ENCODE measurements at places on chromosomes 16 and 17. TPM values are rescaled to one million over a fixed set of nuclear protein-coding genes. Genes with fewer than 3 reads are reported as not detected.
A peak's percentile ranks its signal among the peaks of the same experiment; 100 is the strongest.

DNA sequence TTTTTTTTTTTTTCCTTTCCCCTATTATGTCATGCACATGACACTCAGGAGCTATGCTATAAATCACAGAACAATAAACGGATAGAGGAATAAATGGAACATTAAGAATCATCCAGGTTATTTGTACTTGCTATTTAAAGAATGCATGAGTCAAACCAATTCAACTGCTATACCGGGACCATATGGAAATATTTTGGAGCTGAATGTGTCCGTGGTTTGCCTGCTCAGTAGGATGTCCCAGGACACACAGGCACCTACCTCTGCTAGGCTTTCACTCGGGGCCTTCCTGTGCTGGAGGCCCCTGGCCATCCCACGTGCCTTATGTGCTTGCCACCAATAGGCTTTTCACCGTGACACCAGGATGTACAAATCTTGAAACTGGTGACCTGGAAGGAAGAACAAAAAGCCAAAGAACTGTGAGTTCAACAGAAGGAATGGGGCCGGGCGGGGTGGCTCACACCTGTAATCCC is 15.3 kb upstream of the SEC14L1 start:
- peaks cover 34% of the 10 kb centered on the region for H3K4me1 ChIP-seq
- no peaks in the 10 kb centered on the region for H3K27me3 ChIP-seq
- H3K4me3 ChIP-seq: no peak overlapping the region
- H3K36me3 ChIP-seq: no peaks in the 10 kb centered on the region
- H3K27ac ChIP-seq: peak overlapping the region; percentile 84

DNA sequence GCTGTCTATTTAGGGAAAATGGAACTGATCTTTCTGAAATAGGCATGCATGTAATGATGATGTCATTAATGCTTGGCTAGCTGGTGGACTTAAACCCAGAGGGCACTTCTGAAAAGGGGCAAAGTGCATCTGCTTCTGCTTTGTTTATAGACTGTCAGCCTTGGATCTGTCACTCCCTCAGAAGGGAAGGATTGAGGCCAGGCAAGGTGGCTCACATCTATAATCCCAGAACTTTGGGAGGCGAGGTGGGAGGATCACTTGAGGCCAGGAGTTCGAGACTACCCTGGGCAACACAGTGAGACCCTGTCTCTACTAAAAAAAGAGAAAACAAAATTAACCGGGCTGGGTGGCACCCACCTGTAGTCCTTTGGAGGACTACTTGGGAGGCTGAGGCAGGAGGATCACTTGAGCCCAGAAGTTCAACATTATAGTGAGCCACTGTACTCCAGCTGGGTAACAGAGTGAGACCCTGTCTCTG is 185.5 kb downstream of the WWOX start:
- H3K27me3 ChIP-seq: no peaks in the 10 kb centered on the region
- DNase-seq: no peak
- H3K36me3 ChIP-seq: peaks cover 5% of the 10 kb centered on the region
- H3K4me3 ChIP-seq: no peak overlapping the region

DNA sequence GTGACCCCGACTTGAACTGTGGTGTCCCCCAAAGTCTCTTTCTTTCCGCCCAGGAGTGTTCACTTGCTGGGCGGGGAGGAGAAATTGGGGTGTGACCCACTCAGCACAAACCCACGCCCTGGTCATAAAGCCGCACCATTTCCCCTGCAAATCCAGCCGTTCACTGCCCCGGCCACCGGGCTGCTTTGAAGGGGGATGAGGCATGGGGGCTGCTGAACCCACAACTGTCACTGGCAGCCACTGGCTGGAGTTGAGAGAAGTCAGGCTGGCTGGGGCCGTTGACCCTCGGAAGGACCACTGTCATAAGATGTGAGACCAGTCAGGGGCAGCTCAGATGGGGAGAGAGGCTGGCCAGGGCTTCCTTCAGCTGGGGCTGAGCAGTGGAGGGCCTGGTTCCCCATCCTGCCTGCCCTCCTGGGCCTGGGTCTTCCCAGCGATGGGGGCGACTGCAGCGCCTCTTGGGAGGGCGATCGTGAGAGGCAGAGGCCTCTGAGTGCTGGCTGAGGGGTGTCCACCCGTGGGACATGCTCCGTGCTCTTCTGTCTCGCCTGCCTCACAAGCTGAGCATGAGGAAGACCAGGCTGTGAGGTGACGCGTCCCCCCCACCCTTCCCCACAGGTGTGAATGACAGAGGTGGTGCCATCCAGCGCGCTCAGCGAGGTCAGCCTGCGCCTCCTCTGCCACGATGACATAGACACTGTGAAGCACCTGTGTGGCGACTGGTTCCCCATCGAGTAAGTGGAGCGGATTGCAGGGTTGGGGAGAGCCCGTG is 19.5 kb downstream of the C16orf90 start:
- H3K27me3 ChIP-seq: no peaks in the 10 kb centered on the region
- H3K4me1 ChIP-seq: no peaks in the 10 kb centered on the region
- H3K36me3 ChIP-seq: peaks cover 18% of the 10 kb centered on the region
- no peak overlapping the region for H3K4me3 ChIP-seq

DNA sequence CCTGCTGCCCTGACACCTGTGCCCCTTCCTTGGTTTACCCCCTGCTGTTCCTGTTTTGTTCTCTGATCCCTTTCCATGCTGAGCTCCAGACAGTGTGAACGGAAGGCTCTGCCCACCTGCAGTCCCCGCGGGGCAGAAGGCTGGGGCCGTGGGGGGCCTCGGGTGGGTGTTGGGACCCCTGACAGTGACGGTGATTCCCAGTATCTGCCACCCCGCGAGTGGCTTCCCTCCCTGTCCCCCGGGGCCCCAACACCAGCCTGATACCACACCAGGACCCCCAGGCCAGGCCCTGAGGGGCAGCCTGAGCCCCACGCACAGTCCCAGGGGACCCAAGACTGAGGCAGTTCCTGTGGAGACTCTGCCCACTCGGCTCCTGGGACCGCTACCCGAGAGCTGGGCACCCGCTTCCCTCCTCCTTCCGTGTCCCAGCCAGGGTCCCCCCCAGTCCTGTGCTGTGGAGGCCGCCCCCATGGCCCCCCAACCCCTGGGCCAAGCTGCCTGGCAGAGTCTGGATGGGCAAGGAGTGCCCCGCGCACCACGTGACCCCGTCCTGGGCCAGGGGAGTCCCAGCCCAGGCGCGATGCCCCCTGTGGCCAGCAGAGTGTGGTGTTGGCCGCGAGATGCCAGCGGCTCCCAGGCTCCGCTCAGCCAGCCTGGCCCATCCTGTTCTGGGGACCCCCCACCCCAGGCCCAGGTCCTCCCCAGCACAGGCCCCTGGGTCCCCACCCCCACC is 10.0 kb upstream of the C1QTNF8 start:
- no peak overlapping the region for H3K4me3 ChIP-seq
- H3K27ac ChIP-seq: no peak overlapping the region
- peak; percentile 63 for DNase-seq
- H3K36me3 ChIP-seq: no peaks in the 10 kb centered on the region

The LDHD gene
- 0.30 TPM for total RNA-seq

- DNase-seq: no peak
- peaks cover 19% of the 10 kb centered on the region for H3K4me1 ChIP-seq
- H3K27me3 ChIP-seq: no peaks in the 10 kb centered on the region
- peak overlapping the region; percentile 65 for H3K4me3 ChIP-seq
- H3K36me3 ChIP-seq: peaks cover 23% of the 10 kb centered on the region
- no peak overlapping the region for H3K27ac ChIP-seq
Measured at GRCh38 chr17:1724869-1725641, 551 bp downstream of the WDR81 start.

DNA sequence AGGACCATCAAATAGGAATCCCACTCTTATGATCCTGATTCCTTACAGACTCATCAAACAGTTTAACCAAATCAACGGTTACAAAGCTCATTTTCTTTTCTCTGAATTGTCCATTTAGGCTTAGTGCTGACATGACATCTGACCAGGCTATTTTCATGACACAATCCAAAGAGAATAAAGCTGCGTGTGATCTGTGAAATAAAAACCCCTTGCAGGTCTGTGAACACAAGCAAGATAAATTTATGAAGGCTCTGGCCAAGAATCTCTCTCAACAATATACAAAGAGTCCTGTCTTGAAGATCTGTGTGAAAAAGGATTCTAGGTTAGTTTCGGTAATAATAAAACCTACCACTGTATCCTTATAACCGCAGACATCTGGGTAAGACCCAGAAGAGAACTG is 22.0 kb downstream of the COG1 start:
- no peak overlapping the region for H3K27ac ChIP-seq
- peaks cover 52% of the 10 kb centered on the region for H3K36me3 ChIP-seq
- no peaks in the 10 kb centered on the region for H3K27me3 ChIP-seq
- no peak overlapping the region for H3K4me3 ChIP-seq

DNA sequence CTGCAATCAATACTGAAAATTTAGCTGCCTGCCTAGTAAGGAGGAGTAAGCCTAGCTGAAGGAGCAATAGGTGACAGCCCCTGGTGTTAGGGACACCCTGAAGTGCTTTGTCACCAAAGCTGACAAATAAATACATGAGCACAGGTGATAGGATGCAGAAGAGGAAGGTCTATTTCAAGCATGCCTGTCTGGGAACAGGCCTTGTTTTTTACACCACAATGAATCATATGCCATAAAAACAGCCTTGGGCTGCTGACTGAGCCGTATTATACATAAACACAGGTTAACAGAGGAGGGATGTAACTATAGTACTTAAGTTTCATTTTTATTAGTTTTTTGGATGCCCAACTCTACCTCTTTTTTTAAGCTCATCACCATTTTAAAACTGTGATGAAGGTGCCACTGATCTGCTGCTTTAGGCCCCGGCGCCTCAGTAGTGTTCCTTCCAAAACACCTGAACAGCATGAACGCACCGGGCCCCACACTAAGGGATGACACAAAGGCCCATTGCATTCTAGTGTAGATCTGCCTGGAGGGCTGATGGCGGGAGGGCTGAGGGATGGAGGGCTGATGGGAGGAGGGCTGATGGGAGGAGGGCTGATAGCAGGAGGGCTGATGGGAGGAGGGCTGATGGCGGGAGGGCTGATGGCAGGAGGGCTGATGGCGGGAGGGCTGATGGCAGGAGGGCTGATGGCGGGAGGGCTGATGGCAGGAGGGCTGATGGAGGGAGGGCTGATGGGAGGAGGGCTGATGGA is 150.3 kb downstream of the AATF start:
- no peaks in the 10 kb centered on the region for H3K27me3 ChIP-seq
- no peak for DNase-seq
- H3K27ac ChIP-seq: no peak overlapping the region
- H3K36me3 ChIP-seq: peaks cover 75% of the 10 kb centered on the region
- no peak overlapping the region for H3K4me3 ChIP-seq

The SLC13A2 gene
- total RNA-seq: not detected

- DNase-seq: peak; percentile 66
- no peaks in the 10 kb centered on the region for H3K36me3 ChIP-seq
- no peak overlapping the region for H3K4me3 ChIP-seq
- no peaks in the 10 kb centered on the region for H3K27me3 ChIP-seq
- no peaks in the 10 kb centered on the region for H3K4me1 ChIP-seq
- no peak overlapping the region for H3K27ac ChIP-seq
Measured at GRCh38 chr17:80426671-80427326, 11.8 kb downstream of the ENDOV start.

The ALOX12 gene
- total RNA-seq: not detected

DNA sequence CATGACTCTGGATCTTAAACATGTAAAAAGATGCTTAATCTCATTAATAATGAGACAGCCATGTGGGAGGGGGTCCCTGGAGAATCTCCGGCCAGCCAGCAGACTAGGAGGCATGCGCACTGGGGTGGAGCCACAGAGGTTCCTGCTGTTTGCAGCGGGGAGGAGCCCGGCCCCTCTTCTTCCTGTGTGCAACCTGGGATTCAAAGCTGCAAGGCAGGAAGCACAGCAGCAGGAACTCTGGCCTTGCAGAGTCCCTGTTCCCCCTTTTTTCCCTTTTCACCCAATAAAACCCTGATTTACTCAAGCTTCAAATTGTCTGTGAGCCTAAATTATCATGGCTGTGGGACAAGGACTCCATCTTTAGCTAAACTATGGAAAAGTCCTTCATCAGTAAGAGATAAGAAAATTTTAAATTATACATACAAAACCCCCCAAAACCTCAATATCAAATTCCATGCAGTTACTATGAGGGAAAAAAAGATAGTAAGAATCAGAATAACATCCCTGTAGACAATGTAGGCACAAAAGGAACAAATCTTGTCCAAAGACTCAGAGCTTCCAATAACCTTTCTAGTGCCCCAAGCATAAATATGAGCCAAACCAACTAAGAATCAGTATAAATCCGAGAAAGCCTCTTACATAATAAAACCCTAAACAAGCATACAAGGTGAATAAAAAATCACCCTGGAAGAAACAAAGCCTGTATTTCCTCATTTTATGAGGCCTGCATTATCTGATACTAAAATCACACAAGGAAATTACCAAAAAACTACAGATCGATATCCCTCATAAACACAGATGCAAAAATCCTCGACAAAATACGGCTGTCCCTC is 12.1 kb downstream of the CFDP1 start:
- peak; percentile 55 for DNase-seq
- peaks cover 20% of the 10 kb centered on the region for H3K4me1 ChIP-seq
- peak overlapping the region; percentile 69 for H3K4me3 ChIP-seq
- peak overlapping the region; percentile 83 for H3K27ac ChIP-seq

DNA sequence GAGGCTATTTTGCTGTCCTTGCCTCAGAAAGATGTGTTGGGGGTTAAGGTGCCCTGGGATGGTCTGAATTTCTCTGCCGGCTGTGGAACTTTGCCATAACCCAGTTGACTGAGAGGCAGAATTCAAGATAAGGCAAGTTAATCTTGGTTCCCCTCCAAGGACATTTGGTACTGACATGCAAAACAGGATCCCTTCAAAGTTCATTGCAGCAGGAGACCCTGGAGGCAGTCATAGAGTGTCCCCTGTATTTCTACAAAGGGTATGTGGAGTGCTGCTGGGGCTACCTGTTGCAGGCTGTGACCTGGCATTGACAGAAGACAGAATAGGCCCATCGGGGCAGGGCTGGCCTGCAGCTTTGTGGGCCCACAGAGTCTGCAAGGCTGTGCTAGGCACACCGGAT is 135.6 kb upstream of the IRX3 start:
- DNase-seq: no peak
- no peaks in the 10 kb centered on the region for H3K27me3 ChIP-seq
- no peak overlapping the region for H3K27ac ChIP-seq
- H3K36me3 ChIP-seq: peaks cover 5% of the 10 kb centered on the region

DNA sequence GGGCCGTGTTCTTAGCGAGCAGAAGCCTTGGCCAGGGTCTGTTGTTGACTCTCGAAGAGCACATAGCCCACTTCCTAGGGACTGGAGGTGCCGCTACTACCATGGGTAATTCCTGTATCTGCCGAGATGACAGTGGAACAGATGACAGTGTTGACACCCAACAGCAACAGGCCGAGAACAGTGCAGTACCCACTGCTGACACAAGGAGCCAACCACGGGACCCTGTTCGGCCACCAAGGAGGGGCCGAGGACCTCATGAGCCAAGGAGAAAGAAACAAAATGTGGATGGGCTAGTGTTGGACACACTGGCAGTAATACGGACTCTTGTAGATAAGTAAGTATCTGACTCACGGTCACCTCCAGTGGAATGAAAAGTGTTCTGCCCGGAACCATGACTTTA is 18.5 kb downstream of the RSPRY1 start:
- H3K4me1 ChIP-seq: no peaks in the 10 kb centered on the region
- H3K27me3 ChIP-seq: no peaks in the 10 kb centered on the region
- H3K4me3 ChIP-seq: no peak overlapping the region
- peaks cover 57% of the 10 kb centered on the region for H3K36me3 ChIP-seq

DNA sequence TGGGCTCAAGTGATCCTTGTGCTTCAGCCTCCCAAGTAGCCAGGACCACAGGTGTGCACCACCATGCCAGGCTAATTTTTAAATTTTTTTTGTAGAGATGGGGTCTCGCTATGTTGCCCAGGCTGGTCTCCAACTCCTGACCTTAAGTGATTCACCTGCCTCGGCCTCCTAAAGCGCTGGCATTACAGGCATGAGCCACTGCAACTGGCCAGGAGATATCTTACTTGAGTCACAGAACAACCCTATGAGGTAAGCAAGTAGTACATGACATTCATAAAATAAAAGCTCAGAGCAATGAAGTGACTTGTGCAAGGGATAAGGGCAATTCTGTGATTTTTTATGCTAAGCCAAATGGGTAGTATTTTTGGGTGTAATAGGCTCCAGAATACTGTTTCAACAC is 57.3 kb downstream of the CDC27 start:
- H3K27ac ChIP-seq: no peak overlapping the region
- DNase-seq: no peak
- peaks cover 85% of the 10 kb centered on the region for H3K36me3 ChIP-seq
- no peak overlapping the region for H3K4me3 ChIP-seq
